Progenitor cell of endocrine pancreas (in vitro differentiated cells): ENCODE measurements at places on chromosomes 11 and 22. TPM values are rescaled to one million over a fixed set of nuclear protein-coding genes. Genes with fewer than 3 reads are reported as not detected.

DNA sequence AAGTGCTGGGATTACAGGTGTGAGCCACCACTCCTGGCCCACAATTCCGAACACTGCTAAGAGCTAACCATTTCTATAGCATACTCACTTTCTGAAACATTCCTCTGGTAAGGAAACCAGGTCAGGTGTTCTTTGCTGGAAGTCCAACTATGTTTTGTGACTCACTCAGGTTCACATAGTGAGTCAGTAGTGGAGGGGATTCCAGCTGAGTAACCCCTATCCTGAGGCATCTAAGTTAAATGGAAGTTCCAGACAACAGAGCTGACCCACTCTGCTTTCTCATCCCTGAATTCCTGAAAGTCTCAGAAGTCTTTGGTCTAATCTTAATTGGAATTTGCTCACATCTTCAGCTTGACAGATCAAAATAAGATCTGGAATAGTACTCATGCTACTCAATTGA, 3.0 kb upstream of the CHRNA10 start:
- no peak overlapping the region for H3K27ac ChIP-seq
- H3K27me3 ChIP-seq: no peaks in the 10 kb centered on the region
- peaks cover 27% of the 10 kb centered on the region for H3K36me3 ChIP-seq
- H3K4me3 ChIP-seq: no peak overlapping the region

DNA sequence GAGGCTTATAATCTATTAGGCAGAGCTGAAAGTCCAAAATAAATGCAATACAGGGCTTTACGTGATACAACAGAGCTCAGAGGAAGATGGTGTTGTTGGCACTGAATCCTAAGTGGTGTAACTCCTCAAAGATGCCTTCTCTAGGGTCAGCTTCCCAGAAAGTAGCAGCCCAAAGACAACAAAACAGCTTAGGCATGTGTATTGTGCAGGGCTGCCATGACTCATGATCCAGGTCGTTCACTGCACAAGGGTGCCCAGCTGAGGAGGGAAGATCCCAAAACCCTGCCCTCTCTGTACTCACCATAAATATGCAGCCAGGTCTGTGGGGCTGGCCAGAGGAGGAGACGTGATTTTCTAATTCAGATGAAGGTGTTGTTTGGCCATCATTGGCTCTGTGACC, 59.4 kb upstream of the NNMT start:
- H3K4me1 ChIP-seq: peaks cover 40% of the 10 kb centered on the region
- DNase-seq: no peak
- H3K27ac ChIP-seq: no peak overlapping the region

CRYBB2 gene
- 0.81 TPM in 1 of 2 replicates, not detected in the other for total RNA-seq

GRCh38 chr11:126489836-126490660, 134.6 kb downstream of the ST3GAL4 start:
- no peak overlapping the region for H3K27ac ChIP-seq
- H3K27me3 ChIP-seq: peaks cover 48% of the 10 kb centered on the region
- DNase-seq: no peak
- H3K4me1 ChIP-seq: peaks cover 5% of the 10 kb centered on the region
- no peaks in the 10 kb centered on the region for H3K36me3 ChIP-seq

FBLN1 gene
- 257 and 258 TPM in 2 replicates for total RNA-seq

DNA sequence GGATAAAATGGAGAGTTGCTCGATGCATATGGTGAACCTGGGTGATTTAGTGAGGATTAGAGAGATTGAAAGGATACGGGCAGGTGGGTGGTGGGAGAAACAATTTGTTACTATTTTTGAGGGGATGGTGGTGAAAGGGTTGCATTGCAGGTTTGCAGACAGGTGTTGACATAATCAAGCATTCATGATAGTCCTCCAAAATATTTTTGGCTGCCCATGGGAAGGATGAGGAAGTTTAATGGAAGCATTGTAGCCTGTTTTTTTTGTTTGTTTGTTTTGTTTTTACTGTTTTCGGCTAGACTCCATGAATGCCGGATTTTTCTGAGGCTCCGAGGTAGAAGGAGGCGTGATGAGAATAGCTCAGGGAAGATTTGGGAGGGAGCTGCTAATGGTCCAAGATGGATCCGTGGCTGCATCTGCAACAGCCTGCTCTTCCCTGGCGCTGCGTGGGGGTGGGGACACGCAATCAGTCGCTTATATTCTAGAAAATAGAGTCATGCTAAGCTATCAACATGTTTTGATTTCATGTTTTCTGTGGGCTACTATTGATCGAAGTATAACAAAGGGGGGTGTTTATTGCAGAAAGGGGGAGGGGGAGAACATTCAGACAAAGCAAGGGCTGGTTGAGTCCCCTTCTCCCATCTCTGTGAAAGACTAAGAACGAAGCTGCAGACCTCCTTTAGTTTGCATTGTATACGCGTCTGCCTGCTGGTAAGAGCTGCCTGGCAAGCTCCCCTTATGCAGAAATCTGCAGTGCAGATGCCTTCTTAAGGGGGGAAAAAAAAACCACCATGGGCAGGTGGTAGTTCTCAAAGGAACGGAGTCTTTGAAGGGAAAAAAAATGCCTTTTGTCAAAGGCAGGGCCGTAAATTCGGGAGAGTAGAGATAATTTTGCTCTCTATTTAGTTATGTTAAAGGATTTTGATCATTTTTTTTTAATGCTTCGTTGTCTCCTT, 1.0 kb downstream of the RTN3 start:
- H3K27me3 ChIP-seq: no peaks in the 10 kb centered on the region
- peak overlapping the region; percentile 91 for H3K4me3 ChIP-seq
- H3K36me3 ChIP-seq: no peaks in the 10 kb centered on the region
- DNase-seq: no peak

OR8A1 gene
- total RNA-seq: not detected in 2 replicates

GRCh38 chr22:21067901-21068680, 22.3 kb downstream of the LRRC74B start:
- H3K27me3 ChIP-seq: peaks cover 4% of the 10 kb centered on the region
- DNase-seq: no peak
- no peak overlapping the region for H3K27ac ChIP-seq
- H3K4me3 ChIP-seq: no peak overlapping the region

PGA5 gene
- 0.60 and 0.69 TPM in 2 replicates for total RNA-seq

DNA sequence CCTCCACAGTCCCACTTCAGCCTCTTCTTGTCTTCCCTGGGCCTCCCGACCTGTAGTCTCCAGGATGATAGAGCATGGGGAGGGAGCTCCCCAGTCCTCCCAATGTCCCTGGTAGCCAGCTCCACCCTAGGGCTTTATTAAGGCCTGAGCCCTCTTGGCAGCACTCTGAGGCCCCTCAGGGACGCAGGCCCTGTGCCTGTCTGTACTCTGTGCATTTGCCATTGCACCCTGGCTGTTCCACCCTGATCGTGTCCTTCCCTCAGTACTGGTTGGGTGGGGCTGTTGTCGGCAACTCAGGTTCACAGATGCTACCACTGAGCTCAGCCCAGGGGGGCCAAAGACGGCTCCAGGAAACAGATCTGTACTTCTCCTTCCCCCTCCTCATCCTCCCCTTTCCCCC, 7.2 kb downstream of the SSTR3 start:
- no peak overlapping the region for H3K27ac ChIP-seq
- peaks cover 1% of the 10 kb centered on the region for H3K4me1 ChIP-seq
- H3K4me3 ChIP-seq: no peak overlapping the region
- H3K36me3 ChIP-seq: no peaks in the 10 kb centered on the region
- H3K27me3 ChIP-seq: no peaks in the 10 kb centered on the region

- H3K27ac ChIP-seq: no peak overlapping the region
- H3K27me3 ChIP-seq: no peaks in the 10 kb centered on the region
- no peaks in the 10 kb centered on the region for H3K36me3 ChIP-seq
- no peak for DNase-seq
- no peak overlapping the region for H3K4me3 ChIP-seq
Observed at GRCh38 chr11:42552786-42553185, 759.0 kb upstream of the API5 start.

DNA sequence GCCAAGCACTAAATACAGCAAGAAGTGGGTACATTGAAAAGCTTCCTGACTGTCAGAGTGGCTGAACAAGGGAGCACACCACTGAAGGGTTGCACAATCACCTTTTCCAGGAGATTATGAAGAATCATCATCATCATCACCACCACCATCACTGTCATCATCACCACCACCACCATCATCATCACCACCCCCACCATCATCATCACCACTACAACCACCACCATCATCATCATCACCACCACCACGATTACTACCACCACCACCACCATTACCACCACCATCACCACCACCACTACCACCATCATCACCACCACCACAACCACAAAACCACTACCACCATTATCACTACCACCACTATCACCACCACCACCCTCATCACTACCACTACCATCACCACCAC, 147.9 kb upstream of the TBCEL start:
- H3K27ac ChIP-seq: no peak overlapping the region
- no peak overlapping the region for H3K4me3 ChIP-seq
- DNase-seq: no peak
- no peaks in the 10 kb centered on the region for H3K36me3 ChIP-seq
- peaks cover 14% of the 10 kb centered on the region for H3K27me3 ChIP-seq

IGSF22 gene
- total RNA-seq: 0.44 and 1.3 TPM in 2 replicates

DNA sequence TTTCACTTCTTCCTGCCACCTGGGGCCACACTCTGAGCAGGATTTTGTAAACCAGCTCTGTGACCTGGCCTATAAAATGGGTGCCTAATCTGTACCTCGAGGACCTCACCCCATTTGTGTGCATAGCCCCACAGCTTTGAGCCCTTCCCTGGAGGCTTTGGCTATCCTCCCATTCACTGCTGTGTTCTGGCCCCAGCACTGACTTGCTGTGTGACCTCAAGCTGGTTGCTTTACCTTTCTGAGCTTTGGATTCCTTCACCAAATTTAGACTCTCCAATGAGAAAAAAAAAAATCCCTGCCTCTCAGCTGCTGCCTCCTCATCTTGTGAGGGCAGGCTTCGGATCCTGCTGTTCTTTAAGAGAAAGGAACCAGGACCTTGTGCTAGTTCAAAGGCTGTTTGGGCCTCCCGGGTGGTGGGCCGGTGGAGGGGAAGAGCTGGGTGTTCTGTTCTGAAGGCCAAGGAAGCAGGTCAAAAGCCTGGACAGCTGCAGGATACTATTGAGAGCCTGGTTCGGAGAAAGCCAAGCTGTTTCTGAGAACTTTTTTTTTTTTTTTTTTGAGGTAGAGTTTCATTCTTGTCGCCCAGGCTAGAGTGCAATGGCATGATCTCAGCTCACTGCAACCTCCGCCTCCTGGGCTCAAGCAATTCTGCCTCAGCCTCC, 1.1 kb upstream of the PYGM start:
- no peaks in the 10 kb centered on the region for H3K27me3 ChIP-seq
- peaks cover 23% of the 10 kb centered on the region for H3K36me3 ChIP-seq
- no peak for DNase-seq
- H3K27ac ChIP-seq: no peak overlapping the region

DNA sequence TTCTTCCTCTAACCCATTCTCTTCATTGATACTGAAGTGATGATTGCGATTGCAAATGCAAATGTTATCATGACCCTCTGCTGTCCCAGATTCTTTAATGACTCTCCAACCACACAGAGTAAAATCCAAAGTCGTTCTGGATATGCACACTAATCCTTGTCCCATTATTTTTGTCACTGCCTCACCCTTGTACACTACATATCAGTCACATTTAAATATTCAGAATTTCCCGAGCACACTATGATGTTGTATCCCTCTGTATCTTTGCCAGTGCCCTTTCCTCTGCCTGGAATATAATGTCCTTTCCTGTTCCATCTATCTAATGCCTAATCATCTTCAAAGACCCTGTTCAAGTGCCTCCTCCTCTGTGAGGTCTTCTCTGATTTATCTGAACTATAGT, 55.4 kb upstream of the MMP13 start:
- no peaks in the 10 kb centered on the region for H3K36me3 ChIP-seq

DNA sequence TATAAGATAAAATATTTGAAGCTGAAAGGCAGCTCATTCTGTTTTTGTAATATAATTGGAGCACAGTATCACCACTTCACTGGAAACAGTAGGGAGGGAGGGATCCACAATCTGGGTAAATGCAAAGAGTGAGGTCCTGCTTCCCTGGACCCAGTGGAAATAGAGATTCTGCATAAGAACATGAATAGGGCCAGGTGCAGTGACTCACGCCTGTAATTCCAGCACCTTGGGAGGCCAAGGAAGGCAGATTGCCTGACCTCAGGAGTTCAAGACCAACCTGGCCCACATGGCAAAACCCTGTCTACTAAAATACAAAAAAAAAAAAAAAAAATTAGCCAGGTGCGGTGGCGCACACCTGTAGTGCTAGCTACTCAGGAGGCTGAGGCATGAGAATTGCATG, 143.7 kb downstream of the DBX1 start:
- DNase-seq: no peak
- no peak overlapping the region for H3K27ac ChIP-seq
- H3K36me3 ChIP-seq: no peaks in the 10 kb centered on the region
- peaks cover 28% of the 10 kb centered on the region for H3K4me1 ChIP-seq

DNA sequence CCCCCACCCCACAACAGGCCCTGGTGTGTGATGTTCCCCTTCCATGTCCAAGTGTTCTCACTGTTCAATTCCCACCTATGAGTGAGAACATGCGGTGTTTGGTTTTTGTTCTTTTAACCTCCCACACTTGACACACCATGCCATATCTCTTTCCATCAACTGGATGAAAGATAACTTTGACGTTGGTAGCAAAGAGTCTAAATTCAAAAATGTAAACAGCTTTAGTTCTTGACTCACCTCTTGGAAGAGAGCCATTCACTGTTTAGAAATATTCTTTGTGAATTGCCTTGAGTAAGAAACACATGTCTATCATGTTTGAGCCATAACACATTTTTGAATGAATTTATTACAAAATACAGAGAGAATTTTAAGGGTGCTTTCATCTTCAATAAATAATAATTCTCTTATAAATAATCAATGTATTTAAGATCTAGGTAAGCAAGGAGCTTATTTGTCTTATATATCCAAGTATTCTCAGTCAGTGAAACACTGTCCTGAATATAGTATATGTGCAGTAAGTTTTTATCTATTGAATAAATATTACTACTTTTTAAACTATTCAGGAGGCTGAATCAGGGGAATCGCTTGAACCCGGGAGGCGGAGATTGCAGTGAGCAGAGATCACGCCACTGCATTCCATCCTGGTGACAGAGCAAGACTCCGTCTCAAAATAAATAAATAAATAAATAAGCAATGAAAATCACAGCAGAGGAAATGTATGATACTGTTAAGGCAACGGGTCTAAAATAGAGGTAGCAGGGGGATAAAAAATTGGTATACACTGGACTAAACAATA, 6.7 kb downstream of the CARD18 start:
- no peaks in the 10 kb centered on the region for H3K4me1 ChIP-seq
- H3K4me3 ChIP-seq: no peak overlapping the region
- DNase-seq: no peak
- no peaks in the 10 kb centered on the region for H3K27me3 ChIP-seq
